GM23248 (cell line): ENCODE measurements at places on chromosomes 3 and 15. TPM values are rescaled to one million over a fixed set of nuclear protein-coding genes. Genes with fewer than 3 reads are reported as not detected.

DNA sequence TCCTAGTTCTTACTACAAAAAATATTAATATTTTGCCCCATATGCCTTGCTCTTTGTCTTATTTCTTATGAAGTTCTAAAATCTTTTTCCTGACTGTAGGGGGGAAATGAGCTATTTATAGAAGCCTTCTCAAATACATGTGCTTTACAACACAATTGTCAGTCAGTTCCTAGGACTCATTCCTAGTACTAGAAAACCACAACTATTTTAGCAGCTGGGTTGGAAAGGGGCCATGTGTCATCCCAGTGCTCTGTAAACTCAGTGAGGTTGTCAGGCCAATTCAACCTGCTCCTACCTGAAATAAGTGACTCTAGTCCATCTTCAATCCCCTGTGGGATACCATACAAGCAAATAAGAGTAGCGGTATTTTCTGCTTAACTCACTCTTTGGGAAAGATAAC lies 153.8 kb downstream of the ULK4 start:
- no peak overlapping the region for H3K27ac ChIP-seq
- H3K27me3 ChIP-seq: no peaks in the 10 kb centered on the region
- H3K4me1 ChIP-seq: no peaks in the 10 kb centered on the region
- no peak overlapping the region for H3K4me3 ChIP-seq

DNA sequence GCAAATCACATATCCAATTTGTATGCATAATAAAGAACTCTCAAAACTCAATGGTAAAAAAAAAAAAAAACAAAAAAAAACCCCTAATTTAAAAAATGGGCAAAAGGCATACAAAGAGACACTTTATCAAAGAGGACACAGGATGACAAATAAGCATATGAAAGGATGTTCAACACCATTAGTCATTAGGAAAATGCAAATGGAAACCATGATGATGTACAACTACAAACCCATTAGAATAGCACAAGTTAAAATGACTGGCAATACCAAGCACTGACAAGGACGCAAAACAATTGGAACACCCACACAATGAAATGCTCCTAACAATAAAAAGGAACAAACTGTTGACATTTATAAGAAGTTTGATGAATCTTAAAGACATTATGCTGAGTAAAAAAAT lies 63.4 kb upstream of the ADAMTS17 start:
- H3K27ac ChIP-seq: no peak overlapping the region
- H3K4me3 ChIP-seq: no peak overlapping the region
- H3K4me1 ChIP-seq: no peaks in the 10 kb centered on the region
- H3K36me3 ChIP-seq: no peaks in the 10 kb centered on the region

GRCh38 chr15:33013827-33014445 lies 180.6 kb downstream of the FMN1 start:
- peak; percentile 92 for DNase-seq
- H3K4me3 ChIP-seq: no peak overlapping the region
- peak overlapping the region; percentile 19; the same call in 1 of the 2 replicates for H3K27ac ChIP-seq
- H3K36me3 ChIP-seq: no peaks in the 10 kb centered on the region
- H3K27me3 ChIP-seq: no peaks in the 10 kb centered on the region

DNA sequence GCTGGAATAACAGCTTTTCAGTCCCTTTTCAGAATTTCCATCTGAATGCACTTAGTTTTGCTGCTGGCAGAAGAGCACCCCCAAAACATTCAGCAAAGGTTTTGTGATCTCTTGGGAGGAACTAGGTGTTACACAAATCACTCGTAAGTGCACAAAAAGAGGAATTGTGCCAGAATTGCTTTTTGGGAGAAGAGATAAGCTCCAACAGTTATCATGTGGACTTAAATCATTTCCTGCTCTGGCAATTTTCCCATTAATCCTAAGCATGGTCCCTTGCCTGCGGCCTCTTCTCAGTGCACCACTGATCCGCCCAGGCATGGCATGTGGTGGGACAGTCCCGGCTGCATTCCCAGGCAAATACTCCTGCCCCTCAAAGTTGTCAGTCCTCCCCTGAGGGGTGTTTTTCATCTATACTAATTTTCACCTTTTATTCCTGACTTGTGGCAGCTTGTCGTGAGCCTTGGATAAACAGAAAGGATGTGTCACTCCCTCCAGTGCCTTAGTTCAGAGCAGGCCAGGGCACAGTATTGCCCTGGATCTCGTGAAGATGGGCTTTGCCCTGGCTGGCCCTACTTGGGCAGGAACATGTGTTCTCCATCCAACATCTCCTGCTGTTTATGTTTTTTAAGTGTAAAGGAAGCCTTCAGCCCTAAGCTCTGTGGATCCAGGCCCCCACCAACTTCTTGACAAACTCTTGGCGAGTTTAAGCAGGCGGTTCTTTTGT lies 44.6 kb upstream of the VILL start:
- peaks cover 27% of the 10 kb centered on the region for H3K4me1 ChIP-seq
- H3K4me3 ChIP-seq: no peak overlapping the region
- no peaks in the 10 kb centered on the region for H3K27me3 ChIP-seq
- peak overlapping the region; percentile 38 for H3K27ac ChIP-seq
- H3K36me3 ChIP-seq: no peaks in the 10 kb centered on the region

DNA sequence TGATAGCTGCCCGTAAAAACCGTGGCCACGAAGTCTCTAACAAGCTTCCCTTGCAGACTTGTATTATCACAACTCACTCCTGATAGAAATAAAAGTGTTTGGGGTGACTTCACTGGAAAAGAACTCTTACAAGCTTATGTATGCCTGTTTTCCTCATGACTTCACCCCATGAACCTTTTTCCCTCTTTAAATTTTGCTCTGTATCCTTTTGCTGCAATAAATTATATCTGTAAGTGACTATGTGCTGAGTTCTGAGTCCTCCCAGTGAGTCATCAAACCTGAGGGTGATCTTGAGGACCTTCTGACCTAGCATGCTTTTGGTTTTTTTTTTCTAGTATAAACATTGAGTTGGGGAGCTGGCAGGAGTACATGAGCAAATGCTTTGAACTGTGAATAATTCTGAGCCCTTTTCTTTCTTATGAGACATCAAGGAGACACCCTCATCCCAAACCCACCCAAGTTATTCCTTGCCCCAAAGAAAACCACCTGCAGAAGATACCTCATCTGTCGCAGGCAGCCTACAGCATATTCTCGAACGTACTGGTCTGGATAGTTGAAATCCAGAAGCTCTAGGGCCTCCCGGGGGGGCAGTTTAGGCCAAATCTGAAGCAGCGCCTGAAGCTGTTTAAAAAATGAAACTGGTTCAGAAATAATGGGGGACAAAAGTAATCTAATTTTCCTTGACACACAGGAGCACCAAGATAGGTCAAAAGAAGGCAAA lies 85.9 kb downstream of the FAIM start:
- H3K4me1 ChIP-seq: peaks cover 30% of the 10 kb centered on the region
- no peaks in the 10 kb centered on the region for H3K36me3 ChIP-seq
- H3K27me3 ChIP-seq: no peaks in the 10 kb centered on the region
- peak overlapping the region; percentile 44 for H3K27ac ChIP-seq
- 0 out of 2 replicates have a peak overlapping the region, but pooled peaks have one; percentile 1 for H3K4me3 ChIP-seq

DNA sequence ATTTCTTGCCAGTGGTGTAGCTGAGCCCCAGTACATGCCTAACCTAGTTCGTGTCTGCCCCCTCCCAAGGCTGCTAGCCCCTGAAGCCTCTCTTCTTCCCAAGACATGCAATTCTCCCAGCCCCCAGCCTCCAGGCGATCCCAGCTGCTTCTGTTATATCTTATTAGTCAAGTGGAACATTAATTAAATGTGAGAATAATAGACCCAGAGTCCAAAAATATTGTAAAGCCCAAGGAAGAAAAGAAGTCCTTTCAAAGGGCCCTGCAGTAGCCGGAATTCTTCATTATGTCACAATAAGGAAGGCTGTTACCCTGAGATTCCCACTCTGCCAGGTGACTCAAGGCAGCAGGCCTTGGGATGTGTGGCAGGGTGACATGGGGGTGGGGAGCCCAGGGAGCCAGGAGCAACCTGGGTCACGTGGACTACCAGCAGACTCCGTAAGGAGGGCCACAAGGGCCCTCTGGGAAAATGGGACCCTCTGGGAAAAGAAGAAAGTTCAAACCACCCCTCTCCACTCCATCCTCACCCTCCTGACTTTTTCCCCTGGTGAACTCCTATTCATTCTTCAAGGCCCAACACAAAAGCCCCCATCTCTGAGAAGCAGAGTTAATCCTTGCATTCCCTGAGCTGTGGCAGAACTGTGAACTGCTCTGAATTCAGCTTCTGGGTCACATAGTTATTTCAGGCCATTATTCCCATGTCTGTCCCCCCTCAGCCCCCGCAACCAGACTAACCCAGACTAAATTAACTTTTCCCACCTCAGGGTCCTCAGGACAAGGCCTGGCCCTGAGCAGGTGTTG lies 21.8 kb upstream of the TRH start:
- peaks cover 37% of the 10 kb centered on the region for H3K27me3 ChIP-seq
- DNase-seq: no peak
- H3K27ac ChIP-seq: no peak overlapping the region
- no peaks in the 10 kb centered on the region for H3K36me3 ChIP-seq
- no peak overlapping the region for H3K4me3 ChIP-seq
- no peaks in the 10 kb centered on the region for H3K4me1 ChIP-seq

GRCh38 chr3:26525013-26525412 lies 97.6 kb upstream of the LRRC3B start:
- no peaks in the 10 kb centered on the region for H3K4me1 ChIP-seq
- DNase-seq: no peak
- no peak overlapping the region for H3K4me3 ChIP-seq
- H3K27me3 ChIP-seq: no peaks in the 10 kb centered on the region
- no peaks in the 10 kb centered on the region for H3K36me3 ChIP-seq
- no peak overlapping the region for H3K27ac ChIP-seq

- H3K4me1 ChIP-seq: no peaks in the 10 kb centered on the region
- H3K4me3 ChIP-seq: no peak overlapping the region
- peak; percentile 69 for DNase-seq
These were observed 57.0 kb upstream of the MCTP2 start for GRCh38 chr15:94174399-94174802.

- no peak overlapping the region for H3K27ac ChIP-seq
- no peaks in the 10 kb centered on the region for H3K36me3 ChIP-seq
- H3K4me1 ChIP-seq: peaks cover 13% of the 10 kb centered on the region
- DNase-seq: no peak
- H3K4me3 ChIP-seq: no peak overlapping the region
These were observed 12.3 kb upstream of the PLD1 start for GRCh38 chr3:171822431-171823106.

DNA sequence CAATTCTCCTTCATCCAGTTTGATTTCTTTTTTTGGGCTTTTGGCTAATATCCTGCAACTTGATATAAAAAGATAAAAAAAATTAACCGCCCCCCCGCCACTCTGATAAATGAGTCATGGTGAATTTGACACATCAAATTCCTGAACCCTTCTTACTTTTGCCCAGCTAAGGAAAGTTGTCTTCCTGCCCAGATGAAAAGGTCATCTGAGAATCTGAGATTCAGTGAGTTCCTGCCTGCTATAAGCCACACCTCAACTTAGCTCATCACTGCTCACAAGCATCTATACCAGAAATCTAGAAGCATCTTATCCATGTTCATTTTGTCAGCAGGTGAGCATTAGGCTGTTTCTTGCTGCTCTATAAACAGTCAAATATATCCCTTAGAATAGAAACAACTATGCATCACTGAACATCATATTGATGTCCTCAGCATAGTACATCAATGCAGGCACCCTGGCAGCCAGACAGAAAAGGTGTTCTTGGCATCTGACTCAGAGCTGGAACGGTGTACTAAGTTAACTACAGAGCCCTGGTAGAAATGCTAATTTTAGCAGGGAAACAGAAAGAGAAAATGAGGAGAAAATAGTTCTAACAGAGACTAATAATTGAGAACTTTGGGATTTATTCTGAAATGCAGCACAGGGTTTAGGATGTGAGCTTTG lies 77.1 kb downstream of the SEMA6D start:
- H3K4me1 ChIP-seq: no peaks in the 10 kb centered on the region
- DNase-seq: peak; percentile 15
- no peaks in the 10 kb centered on the region for H3K36me3 ChIP-seq
- H3K27ac ChIP-seq: no peak overlapping the region
- no peak overlapping the region for H3K4me3 ChIP-seq

DNA sequence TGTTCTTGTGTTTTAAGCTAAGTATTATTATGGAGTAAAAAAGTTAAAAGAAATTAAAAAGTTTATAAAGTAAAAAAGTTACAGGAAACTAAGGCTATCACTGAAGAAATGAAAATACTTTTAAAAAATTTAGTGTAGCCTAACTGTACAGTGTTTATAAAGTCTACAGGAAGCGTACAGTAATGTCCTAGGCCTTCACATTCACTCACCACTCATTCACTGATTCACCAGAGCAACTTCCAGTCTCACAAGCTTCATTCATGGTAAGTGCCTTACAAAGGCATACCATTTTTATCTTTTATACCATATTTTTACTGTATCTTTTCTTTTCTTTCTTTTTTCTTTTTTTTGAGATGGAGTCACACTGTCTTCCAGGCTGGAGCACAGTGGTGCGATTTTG lies 40.7 kb upstream of the SCN5A start:
- H3K4me1 ChIP-seq: no peaks in the 10 kb centered on the region
- H3K27ac ChIP-seq: no peak overlapping the region
- H3K27me3 ChIP-seq: no peaks in the 10 kb centered on the region; the same call in 1 of the 2 replicates
- H3K36me3 ChIP-seq: no peaks in the 10 kb centered on the region
- no peak overlapping the region for H3K4me3 ChIP-seq

DNA sequence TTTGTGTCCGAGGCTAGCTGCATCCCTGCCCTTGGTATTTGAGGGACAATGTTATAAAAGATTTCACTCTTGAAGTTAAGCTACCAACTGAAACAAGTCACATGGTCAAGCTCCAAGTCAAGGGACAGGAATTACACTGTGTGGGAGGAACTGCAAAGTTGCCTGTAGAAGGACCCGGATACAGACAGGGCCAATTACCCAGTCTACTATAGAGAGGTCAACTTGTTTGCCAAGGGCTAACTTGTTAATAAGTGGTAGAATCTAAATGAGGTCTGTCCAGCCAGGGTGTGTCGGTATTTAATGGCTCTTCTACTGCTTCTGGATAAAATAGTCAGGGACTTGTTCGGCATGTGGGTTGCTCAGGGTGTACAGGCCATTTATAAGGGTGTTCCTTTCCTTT lies 55.7 kb downstream of the PTPRG start:
- H3K27ac ChIP-seq: no peak overlapping the region
- H3K4me1 ChIP-seq: peaks cover 23% of the 10 kb centered on the region
- H3K27me3 ChIP-seq: no peaks in the 10 kb centered on the region
- no peak overlapping the region for H3K4me3 ChIP-seq

- H3K27ac ChIP-seq: peak overlapping the region; percentile 54
- H3K27me3 ChIP-seq: no peaks in the 10 kb centered on the region
- DNase-seq: no peak
- H3K4me3 ChIP-seq: no peak overlapping the region
- H3K4me1 ChIP-seq: peaks cover 55% of the 10 kb centered on the region
These were observed 22.6 kb downstream of the VGLL3 start for GRCh38 chr3:86968244-86968932.

The CAND2 gene
- total RNA-seq: 0.38 and 0.43 TPM in 2 replicates

The HDAC11 gene
- 8.7 and 12.2 TPM in 2 replicates for total RNA-seq

The CYP1A1 gene
- not detected in 2 replicates for total RNA-seq

The FOXL2 gene
- total RNA-seq: 3.6 and 3.7 TPM in 2 replicates

The SPINT1 gene
- 7.8 TPM in 1 of 2 replicates, not detected in the other for total RNA-seq

The OSBPL10 gene
- total RNA-seq: 3.5 and 8.1 TPM in 2 replicates

The CHST13 gene
- not detected in 2 replicates for total RNA-seq

The TBCCD1 gene
- total RNA-seq: 14.6 and 17.7 TPM in 2 replicates
